ENCODE measurements at places on chromosomes 6 and 20.

DNA sequence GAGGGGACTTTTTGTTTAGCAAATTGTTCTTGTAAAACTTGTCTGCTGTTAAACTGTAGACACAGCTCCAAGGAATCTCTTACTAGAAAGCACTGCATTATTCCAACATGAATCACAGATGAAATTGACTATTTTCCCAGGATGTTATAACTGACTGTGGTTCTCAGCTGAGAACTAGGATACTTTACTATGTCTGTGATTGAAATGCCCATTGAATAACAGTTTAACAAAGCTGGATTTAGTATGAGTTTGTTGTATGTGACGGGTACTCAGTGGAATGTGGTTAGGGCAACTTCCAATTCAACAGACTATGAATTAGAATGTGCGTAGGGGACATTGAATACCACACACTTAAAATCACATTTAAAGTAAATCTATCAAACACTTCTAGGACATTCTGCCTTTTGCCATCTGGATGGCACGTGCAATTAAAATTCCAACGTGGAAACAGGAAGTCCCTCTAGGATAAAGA lies 193.4 kb upstream of the PREP start:
- DNase-seq = no peak

DNA sequence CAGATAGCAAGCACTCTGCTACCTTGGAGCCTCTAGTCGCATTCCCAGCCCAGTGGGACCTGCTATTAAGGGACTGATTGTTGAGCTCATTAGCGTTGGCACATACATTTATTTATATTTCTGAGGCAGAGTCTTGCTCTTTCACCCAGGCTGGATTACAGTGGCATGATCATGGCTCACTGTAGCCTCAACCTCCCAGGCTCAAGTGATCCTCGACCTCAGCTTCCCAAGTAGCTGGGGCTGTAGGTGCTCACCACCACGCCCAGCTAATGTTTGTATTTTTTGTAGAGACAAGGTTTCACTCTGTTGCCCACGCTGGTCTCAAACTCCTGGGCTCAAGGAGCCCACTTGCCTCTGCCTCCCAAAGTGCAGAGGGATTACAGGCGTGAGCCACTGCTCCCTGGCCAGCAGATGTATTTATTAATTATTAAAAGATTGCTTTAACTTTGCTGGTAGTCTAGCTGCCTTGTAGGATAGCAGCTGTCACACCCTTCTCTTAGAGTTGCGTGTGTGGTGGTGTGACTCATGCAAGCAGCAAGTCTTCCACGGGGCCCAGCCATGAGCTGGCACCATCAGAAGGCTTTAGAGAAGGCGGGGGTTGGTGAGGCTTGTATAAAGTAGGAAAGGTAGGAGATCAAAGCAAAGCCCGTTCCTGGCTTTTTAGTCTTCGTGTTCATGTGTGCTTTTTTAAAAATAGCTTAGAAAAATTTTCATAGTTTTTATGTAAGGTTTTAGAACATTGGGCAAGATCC lies 16.5 kb downstream of the ACTR5 start:
- DNase-seq = peak; percentile 22

GRCh38 chr20:6708010-6708409 lies 59.5 kb upstream of the BMP2 start:
- no peak for DNase-seq

DNA sequence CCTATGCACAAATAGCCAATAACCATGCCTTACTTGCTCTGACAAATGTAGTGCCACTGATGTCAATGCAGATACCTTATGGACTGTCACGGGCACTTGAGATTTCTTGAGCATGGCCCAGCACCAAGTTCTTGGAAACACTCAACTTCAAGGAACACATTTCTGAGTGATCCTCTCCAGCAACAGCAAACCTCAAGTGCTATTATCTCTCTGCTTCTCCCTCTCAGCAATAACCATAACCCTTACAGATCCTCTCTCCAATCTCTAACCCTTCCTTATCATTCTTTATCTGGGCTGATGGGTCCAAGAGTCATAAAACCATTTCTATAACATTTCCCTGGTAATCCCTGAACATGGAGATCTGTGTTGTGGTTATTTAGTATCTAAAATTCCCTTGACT lies 266.9 kb upstream of the STXBP5 start:
- no peak for DNase-seq

DNA sequence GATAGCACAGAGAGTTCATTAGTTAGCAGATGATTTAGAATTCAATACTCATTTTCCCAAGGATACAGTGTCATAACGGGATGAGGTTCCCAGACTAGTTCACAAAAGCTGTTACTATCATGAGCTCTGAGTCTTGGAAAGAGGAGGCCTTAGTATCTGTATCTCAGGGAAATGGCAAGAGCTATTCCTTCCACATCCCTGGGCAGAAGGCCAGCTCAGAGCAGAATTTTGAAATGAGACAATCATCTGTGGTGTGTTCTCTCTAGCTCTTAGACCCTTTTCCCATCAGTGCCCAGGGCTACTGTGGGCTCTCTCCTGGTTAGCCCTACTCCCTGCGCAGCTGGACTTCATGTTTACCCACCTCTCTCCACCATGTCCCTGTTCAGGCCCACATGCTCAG lies 64.5 kb downstream of the JAG1 start:
- DNase-seq = no peak

DNA sequence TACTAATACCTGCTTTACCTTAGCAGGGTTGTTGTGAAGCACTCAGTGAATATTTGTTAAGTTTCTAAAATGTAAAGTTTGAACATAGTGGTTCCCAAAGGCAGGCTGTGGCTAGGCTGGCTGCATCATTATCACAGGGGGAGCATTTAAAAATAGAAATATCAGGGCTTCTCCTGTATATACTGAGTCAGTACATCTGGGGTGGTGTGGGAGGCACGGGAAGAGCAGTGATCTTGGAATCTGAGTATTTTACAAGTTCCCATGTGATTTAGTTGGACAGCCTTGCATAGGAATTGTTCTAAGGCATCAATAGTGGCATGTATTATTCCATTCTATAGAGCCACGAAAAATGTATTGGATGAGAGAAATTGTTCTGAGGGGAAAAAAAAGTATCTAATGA lies 8.0 kb downstream of the CDC5L start:
- no peak for DNase-seq

DNA sequence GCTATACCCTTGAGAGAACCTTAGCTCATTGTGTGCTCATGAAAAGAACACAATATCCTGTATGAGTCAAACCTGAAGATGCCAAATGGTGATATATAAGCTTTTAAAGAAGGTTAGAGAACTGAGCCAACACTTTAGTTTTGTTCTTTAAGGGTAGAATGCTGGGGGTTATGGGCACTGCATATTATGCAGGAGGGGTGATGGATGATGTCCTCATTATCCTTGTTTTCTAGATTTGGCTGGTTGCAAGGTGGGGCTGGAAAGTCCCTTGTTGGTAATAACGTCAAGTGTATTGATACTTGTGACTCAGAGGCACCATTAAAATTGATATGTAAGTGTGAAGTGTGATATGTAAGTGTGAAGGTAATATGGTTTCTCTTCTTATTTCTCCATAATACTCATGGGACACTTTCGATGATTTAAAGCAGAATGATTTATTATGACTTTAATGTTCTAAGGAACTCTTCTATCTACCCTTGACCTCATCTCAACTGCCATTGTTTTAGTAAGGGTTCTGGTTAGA lies 113.7 kb upstream of the DTNBP1 start:
- DNase-seq = no peak

DNA sequence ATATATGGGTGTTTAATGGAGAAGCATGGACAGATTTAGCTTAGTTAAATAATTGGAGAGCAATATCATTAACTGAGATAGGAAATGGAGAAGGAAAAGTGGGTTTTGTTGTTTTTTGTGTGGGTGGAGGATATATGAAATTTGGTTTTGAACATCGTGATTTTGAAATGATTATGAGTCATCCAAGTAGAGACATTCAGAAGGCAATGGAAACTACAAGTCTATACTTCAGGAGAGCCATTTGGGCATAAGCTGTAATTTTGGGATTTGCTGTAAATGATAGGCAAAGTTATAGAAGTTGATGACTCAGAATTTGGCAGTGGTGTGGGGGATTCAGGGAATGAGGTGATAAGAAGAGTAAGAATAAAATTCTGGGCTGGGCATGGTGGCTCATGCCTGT lies 27.4 kb upstream of the FAM135A start:
- DNase-seq = no peak

GRCh38 chr6:55320696-55321086 lies 6.6 kb upstream of the GFRAL start:
- DNase-seq = no peak

DNA sequence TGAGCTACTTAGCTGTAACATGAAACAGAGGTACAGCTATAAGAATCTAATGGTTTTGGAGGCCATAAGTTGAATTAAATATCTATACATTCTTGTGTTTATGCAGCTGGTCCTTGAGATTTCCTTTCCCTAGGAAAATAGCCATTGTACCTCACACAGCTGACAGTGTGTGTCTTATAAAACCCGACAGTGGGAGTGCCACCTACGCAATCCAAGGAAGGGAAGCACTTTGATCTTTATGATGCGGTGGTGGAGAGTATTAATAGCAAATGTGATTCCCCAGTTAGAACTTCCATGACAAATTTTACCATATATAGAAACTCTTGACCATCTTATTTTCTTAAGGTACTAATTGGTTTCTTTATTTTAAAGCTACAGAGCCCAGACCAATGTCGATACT lies 149.5 kb downstream of the TMEM200A start:
- no peak for DNase-seq

- DNase-seq = peak; percentile 72
Observed at GRCh38 chr6:34182751-34183531, 37.1 kb upstream of the GRM4 start.

DNA sequence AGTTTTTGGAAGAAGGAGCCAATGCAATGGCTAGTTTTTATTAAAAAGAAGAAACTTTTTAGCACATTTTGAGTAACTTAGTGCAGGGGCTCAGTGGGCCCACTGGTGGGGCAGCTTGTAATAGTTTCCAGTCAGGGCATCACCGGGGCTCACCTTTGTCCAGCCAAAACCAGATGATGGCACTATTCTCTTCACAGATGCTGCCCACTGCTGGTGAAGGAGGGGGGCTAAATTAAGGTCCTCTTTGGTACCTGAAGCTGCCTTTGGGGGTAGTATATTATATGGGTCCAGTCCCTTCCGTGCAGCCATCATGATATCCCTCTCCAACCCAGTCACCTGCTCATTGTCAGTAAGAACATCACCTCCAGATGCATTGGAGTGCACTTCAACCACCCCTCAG lies 182.9 kb downstream of the PDE7B start:
- no peak for DNase-seq

- DNase-seq = no peak
Observed at GRCh38 chr6:126941751-126942150, 176.7 kb upstream of the RSPO3 start.

GRCh38 chr20:53510704-53511103 lies 82.9 kb downstream of the ZNF217 start:
- DNase-seq = no peak

- no peak for DNase-seq
Observed at GRCh38 chr20:11143481-11143880, 469.7 kb upstream of the JAG1 start.

DNA sequence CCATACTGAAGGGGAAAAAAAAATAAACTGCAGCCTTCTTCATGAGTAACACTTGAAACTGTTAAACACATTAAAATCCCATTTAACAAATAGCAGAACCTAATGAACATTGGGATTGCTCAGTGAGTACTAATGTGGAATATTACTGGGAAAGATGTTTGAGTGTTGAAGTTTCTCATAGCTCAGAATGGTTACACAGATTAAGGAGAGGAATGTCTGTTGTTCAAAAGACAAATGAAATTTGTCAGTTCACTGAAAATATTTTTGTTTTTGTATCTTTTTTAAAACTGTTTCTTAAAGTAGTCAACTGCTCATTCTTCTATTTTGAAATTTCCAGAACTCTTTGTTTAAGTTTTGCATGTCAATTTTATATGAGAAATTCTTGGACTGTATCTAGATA lies 374.3 kb downstream of the LAMA2 start:
- no peak for DNase-seq

DNA sequence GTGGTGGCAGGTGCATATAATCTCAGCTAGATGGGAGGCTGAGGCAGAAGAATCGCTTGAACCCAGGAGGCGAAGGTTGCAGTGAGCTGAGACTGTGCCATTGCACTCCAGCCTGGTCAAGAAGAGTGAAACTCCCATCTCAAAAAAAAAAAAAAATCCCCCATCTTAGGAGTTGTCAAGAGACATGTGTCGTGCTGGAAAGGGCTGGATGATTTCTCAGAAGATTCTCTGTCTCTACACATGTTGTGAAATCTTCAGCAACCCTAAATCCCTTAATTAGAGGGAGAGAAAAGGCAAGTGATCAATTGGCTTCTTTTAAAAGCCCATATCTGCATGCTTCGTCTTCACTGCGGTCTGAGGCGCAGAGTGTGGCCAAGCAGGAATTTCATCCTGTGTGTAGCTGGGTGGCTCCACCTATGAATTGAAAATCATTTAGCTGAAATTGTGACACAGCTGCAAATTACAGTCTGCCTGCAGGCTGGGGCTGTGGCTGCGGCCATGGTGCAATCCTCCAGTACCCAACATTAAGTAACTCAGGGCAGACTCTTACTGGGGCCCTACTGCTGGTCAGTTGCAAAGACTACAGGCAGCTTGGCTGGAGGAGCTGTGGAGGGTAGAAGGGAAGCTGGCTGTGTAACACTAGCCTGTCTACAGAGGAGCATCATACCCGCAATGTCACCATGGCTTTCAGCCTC lies 3.2 kb upstream of the TGM3 start:
- DNase-seq = no peak

DNA sequence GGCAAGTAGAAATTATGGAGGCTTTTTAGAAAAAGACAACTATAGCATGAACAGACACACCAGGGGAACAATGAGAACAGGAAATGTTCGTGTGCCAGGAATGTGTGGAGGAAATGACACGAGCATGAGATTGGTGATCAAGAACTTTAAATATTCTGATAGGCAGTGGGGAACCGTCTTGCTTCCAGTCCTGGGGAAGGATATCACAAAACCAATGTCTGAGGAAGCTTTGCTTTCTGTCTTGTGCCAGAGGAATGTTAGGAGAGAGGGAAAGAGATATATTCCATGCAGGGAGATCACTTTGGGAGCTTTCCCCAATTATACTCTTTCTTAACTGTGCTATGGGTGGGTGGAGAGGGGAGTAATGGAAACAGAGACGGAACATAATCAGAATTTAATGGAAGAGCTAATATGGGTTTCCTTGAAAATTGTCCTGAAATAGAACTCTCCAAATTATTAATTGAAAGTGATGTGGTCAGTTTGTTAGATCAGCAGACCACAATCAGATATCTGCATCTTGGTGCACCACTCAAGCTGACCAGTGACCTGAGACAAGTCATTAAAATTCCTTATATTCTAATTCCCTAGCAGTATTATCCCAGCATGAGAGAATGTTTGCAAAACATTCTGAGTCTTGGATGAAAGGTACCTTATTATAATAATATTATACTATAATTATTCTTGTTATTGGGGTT lies 178.2 kb downstream of the SOX4 start:
- no peak for DNase-seq

DNA sequence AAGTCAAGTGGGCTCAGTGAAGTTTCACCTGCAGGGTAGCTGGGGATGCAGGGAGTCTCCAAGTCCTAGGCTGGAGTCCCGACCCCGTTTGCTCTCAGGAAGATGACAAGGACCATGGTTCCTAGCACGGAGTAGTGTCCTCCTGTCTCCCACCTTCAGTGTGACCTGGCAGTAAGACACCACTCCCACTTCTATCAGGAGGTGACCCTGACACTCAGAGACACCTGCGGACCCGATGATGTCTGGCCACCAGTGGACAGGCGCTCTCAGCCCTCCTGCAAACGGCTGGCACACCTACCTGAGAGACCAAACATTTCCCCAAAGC lies 1.1 kb downstream of the SOD2 start:
- no peak for DNase-seq
